Occipital lobe (tissue), 3 donors: ENCODE measurements at places on chromosomes 16 and 17.
A peak's percentile ranks its signal among the peaks of the same experiment; 100 is the strongest.

- no peak for DNase-seq
Measured at GRCh38 chr17:19000531-19001325, 3.8 kb downstream of the FAM83G start.

- DNase-seq, result no peak
Measured at GRCh38 chr17:53472586-53472985, 350.1 kb upstream of the KIF2B start.

DNA sequence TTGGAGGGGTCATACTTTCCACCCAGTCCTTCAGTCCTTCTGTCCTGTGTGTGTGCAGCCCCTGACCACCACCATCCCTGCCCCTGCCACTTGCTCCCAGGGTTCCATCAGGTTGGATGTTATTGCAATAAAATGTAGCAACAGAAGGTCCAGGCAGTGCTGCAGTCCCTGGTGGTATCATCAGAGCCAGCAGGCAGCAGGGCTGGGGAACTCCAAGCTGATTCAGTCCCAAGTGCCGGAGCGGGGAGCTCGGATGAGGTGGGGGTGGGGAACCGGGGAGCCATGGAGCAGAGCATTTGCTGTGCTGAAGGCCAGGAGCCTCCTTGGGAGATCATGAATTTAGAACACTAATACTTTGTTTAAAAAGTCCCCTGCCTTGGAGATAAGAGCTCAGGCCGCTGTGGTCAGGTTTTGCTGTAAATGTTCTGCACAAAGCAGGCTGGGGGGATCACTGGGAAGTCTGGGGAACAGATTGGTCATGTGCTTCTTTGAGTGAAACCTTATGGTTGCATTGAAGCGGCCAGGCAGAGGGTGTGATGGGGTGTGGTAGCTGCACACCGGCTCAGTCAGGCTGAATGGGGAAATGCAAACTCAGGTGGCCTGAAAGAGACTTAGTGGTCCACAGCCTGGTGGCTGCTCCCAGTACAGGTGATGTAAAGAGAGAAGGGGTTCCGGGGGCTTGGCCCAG lies 225.9 kb downstream of the SEC14L1 start:
- DNase-seq, result no peak

- DNase-seq, result no peak
Measured at GRCh38 chr17:38608648-38609047, 2.9 kb upstream of the SRCIN1 start.

GRCh38 chr16:70396246-70396904 lies 42.5 kb downstream of the ST3GAL2 start:
- DNase-seq, result no peak

DNA sequence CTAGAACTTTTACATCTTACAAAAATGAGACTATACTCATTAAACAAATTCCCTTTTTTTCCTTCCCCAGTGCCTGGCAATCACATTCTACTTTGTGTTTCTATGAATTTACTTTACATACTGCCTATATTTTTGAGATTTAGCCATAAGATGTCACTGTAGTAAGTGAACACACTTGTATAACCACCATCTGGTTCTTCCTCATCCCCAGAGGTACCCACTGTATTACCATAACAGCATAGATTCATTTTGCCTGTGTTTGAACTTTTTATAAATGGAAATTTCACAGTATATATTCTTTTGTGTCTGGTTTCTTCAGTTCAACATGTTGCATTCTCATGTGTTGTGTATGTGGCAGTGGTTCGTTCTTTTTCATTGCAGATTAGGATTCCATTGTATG lies 15.8 kb downstream of the CYB5B start:
- DNase-seq, result no peak

GRCh38 chr17:31152271-31152670 lies 57.5 kb downstream of the NF1 start:
- no peak for DNase-seq

- DNase-seq, result no peak
Measured at GRCh38 chr17:64780096-64781013, 118.2 kb upstream of the SMURF2 start.

- peak; percentile 90 for DNase-seq
Measured at GRCh38 chr17:50151937-50152547, 1.6 kb upstream of the PPP1R9B start.

- DNase-seq, result no peak
Measured at GRCh38 chr16:425740-426114, 278 bp downstream of the RAB11FIP3 start.

DNA sequence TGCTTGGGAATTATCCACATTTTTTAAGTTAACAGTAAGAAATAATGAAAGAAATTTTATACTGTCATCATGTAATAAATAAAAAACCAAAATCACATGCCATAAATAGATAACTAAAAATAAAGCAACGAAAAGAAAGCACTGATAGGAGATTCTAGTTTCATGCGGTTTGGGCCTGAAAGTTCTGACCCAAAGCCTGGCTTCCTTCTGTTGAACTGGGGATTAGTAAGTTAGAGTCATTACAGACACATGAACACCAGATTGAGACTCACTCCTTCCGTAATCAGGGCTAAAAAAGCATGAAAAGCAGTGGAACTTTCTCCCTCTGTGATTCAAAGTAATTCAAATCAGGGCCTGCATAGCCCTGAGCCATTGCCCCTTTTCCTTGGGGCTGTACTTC lies 13.2 kb upstream of the SLC6A2 start:
- DNase-seq, result no peak

DNA sequence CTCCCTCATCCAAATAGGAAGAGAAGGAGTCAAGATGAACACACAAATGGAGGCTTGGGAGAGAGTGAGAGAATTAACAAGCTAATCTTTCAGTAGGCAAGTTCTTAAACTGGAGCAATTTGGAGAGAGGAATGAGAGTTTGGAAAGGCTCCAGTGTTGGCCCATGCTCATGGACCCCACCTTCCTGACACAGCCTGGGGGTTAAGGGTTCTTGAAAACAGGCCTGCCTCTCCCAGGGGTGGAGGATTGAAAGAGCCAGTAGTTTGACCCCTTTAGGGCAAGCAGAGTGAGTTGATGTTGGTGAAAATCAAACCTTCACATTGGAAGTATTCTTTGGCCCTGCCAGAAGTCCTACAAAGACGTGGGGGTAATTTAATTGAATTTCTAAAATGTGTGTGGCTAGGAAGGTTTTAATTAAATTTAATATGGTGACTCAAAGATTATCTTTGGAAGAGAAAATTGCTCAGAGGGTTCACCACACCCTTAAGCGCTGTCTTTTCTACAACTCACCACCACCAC lies 5.8 kb downstream of the HOXB3 start:
- DNase-seq, result no peak

GRCh38 chr16:28569968-28570752 lies 16.4 kb downstream of the SGF29 start:
- no peak for DNase-seq

DNA sequence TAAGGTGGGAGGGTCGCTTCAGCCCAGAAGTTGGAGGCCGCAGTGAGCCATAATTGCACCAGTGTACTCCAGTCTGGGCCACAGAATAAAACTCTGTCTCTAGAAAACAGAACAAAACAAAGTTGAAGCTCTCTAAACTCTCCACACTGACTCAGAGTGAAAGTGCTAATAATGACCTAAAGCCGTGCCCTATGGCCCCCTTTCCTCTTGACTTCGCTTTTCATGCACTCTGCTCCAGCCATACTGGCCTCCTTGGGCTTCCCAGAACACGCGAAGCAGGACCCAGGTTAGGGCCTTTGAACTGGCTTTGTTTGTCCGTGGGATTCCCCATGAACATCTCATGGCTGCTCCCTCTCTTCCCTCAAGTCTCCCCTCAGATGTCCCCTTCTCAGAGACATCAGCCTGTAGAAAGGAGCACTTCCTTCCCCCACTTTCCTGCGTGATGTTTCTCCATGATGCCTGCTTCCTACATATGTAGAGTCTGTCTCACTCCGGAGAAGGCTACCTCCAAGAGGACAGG lies 18.6 kb upstream of the SPN start:
- no peak for DNase-seq

- DNase-seq, result no peak
Measured at GRCh38 chr17:32558997-32559650, 72.3 kb downstream of the CDK5R1 start.

GRCh38 chr16:89859615-89860007 lies 13.8 kb upstream of the TCF25 start:
- no peak for DNase-seq

DNA sequence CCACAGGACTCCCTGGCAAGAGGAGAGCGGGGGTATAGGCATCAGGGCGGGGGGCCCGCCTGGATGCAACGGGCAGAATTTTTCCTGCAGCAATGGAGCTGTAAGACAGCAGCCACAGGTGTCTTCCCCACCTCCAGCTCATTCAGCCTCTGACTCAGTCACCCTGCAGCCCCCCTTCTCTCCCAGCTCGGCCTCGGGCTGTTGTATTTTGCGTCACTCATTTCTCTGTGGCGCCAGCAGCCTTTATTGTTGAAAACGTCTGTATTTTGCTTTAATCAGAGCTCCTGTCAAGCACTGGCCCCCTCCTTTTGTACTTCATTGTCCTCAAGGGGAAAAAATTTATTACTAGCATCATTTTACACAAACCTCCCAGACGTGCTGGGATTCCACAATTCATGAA lies 117.7 kb downstream of the WSCD1 start:
- DNase-seq, result no peak

DNA sequence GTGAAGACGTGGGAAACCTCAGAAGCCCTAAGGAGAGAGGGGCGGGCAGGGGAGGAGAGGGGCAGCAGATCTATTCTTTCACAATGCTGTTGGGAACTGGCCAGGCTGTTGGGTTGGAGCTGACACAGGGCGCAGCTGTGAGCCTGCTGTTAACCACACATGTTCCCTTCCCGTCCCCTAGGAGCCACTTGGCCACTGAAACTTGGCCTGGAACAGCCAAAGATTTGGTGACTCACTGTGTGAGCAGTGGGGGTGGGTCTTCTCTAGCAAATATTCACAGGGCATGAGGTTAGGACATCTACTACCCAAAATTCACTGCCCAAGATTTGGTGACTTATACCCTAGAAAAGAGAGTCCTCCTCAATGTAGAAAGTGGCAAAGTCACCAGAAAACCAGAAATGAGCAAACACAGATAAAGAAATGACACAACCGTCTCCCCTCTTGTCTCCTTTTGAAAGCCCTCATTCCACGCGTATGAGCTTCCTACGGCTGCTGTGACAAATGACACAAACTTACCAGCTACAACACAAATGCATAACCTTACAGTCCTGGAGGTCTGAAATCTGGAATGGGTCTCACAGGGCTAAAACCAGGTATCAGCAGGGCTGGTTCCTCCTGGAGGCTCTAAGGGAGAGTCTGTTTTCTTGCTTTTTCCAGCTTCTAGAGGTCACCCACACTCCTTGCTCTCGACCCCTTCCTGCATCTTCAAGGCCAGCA lies 6.3 kb downstream of the TBC1D16 start:
- DNase-seq, result no peak

DNA sequence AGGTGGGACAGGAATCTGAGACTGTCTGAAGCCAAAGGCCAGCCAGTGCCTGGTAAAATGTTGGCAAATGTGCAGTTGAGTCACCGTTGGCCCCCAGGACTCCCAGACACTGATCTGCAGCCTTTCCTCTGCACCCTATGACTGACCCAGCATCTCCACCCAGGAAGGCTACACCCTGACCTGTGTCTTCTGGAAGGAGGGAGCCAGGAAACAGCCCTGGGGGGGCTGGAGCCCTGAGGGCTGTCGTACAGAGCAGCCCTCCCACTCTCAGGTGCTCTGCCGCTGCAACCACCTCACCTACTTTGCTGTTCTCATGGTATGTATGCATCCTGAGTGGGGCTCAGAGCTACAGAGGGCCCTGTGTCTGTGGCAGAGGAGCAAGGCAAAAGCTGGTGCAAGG lies 24.0 kb downstream of the ADGRG5 start:
- DNase-seq, result no peak

DNA sequence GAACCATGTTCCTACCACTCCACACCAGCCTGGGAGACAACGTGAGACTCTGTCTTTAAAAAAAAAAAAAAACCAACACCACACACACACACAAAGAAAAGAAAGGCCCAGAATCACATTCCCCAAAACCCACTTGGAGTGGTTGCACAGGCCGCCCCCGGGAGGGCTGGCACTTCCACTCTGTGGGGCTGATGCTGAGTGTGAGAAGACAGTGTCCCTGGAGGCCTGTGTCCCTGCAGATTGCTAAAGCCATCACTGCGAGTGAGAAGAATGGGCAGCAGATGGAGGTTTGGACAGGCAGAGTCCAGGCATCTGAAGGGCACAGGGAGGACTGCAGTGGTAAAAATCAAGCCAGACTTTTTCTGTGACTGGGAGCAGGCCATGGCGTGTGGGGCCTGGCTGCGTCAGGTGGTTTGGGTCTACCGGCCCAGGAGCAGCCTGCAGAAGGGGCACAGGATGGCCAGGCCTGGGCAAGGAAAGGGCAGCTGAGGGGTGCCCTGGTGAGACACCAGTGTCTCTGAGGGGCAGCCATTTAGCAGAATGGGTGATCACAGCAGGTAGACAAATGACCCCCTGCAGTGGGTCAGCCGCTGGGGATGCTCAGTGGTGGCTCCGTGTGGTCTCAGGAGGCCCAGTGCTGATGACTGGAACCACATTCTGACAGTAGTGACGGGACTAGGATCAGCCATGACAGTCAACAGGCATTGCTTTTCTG lies 13.1 kb downstream of the CTRB2 start:
- DNase-seq, result no peak

GRCh38 chr17:74807925-74808324 lies 31.8 kb upstream of the NAT9 start:
- DNase-seq, result no peak

- DNase-seq, result no peak
Measured at GRCh38 chr16:16099320-16099719, 124.0 kb downstream of the ABCC6 start.

DNA sequence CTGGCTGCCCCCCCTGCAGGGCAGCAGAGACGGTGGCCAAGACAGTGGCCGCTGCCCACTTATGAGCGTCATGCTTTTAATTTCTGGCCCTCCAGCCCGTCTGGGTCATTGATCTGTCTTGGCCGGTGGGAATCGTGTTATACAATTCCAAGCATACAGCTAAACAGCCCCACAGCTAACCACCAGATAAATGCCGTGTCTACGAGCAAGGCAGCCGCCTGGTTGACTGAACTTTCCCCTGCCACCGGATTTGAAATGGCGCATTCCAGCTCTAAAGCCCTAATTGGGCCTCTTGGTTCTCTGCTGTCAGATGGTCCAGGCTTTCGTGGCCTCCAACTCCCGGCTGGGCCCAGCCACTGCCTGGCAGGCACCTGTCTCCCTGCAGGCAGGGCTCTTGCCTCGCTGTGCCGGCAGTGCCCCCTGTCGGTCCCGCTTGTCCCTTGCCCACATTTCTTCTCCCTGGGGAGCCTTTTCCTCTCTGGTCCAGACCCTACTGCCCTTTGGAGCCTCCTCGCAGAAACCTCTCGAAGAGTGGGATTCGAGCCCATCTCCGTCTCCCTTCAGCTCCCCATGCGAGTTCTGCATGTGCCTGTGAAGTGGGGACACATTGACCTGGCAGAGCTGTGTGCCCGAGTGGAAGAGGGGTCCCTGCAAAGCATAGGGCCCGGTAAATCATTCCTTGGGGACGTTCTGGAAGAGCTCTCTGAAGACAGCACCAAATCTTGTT lies 1.8 kb upstream of the RBFOX3 start:
- peak; percentile 60 for DNase-seq
